Kasumi-1 (cell line): ENCODE measurements at places on chromosomes 2 and 18.
A peak's percentile ranks its signal among the peaks of the same experiment; 100 is the strongest.

DNA sequence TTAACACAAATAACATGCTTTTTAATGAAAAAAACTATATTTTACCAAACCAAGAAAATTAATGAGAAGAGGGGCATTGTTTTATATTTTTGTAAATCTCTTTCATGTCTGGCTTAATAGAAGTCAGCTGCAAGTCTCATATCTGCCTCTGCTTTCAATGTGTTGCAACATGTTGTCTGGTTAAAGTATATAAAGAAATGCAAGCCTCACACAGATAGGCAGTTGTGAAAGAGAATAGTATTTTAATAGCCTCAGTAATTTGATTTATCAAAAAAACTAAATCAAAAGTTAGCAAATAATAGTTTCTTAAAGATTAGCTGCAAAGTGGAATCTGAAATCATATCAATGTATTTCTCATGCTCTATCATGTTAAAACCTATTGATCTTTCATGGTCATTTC, 52.9 kb upstream of the NCOA1 start:
- DNase-seq = no peak

DNA sequence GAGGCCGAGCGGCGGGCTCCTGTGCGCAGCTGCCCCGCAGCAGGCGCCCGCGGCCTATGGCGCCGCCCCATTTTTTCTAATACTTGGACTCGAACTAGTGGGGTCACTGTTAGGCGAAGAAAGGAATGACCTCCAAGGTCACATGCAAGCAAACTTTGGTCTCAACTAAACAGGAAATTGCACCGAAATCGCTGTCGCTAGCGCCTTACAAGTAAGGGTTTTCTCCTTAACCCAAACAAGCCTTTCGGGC, 339 bp downstream of the ACAA2 start:
- no peak for DNase-seq

GRCh38 chr2:20660506-20661420, 6.2 kb upstream of the GDF7 start:
- DNase-seq = no peak

DNA sequence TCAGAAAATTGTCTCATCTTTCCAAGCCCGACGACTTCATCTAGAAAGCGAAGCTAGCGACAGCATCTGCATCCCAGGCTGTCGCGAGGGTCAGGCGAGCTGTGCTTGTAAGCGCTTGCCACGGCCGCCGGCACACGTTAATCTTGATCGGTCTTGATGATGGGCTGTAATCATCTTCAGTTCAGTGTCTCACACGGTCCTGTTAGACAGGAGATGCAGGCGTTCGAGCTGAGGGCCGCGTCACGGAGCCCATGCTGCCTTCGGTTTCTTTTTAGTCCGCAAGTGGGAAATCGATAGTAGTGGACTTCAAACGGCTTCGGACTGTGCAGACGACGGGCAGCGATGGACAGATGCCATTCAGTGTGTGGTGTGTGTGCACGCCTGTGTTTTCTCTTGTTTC, 43.6 kb downstream of the ADI1 start:
- DNase-seq = no peak

DNA sequence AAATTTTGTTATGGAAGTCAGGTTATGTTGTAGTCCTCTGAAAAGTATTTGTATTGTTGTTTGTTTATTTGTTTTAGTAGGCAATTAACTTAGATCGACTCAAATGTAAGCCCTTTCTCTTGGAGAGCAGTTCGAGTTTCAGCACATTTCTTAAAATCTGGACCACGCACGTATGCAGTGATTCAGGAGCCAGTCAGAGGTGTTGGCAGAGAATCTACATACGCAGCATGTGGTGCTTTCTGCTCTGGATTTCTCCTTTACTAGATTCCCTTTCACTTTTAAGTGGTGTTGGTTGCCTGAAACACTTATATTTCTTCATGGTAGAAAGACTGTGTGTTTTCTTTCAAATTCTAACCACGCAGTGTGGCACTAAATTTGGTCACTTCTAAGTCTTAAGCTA, 773.9 kb upstream of the LRATD1 start:
- no peak for DNase-seq

- DNase-seq = no peak
These were observed 2.4 kb upstream of the SATB2 start for GRCh38 chr2:199460101-199460671.

DNA sequence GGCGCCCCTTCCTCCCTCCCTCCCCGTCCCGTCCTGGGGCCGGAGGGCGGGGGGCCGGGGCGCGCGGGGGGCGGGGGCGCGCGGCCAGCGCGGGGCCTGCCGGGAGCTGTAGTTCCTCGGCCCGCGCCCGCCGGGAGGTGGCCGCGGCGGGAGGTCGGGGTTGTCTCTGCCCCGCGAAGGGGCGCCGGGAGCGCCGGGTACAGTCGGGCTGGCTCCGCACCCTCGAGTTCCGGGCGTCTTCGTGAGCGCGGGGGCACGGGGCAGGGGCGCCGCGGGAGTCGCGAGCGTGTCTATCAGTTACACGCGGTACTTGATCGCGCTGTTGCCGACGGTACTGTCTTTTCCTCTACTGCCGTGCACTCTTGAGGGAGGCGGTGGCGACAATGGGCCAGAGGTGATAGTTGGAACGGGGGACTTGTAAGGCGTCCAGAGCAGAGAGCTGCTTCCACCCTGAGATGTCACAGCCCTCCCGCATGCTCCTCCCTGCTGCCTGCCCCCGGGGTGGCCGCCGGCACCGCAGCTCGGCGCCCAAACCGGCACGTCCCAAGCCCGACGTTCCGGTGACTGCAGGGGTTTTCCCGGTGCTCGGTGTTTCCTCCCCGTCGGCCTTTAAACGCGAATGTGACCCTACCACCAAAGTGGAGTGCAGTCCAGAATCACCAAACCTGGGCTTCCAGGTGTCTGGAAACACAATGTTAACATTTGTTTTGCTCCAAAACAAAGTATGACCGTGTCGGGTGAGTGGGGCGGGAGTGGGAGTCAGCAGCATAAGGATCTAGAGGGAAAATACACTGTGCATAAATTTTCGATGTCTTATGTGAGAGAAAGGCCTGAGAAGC, at the start of gene PRKD3:
TSS of gene PRKD3 (minus strand) at position 48 of the 839 bp plus-strand sequence. CDS start 8,309 bp downstream, outside the sequence.
- peak; percentile 55 for DNase-seq
